Suprapubic skin (tissue), 4 donors: ENCODE measurements at places on chromosomes 6 and 20. TPM values are rescaled to one million over a fixed set of nuclear protein-coding genes. Genes with fewer than 3 reads are reported as not detected.

DNA sequence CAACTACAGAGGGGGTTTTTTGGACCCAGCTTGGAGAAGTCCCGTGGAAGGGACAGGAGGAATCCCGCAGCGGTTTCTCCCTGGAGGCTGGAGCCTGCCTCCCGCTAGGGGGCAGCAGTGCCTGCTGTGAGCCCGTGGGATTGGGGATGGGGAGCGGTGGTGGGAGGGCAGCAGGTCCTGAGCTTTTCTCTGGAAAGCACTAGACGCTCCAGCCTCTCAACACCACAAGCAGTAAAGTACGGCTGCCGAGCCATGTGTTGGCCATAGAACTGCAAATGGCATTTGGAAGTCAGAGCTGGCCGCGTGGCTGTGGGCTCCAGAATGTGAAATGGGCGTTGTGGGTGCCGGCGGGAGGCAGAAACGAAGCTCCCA lies 47.8 kb downstream of the GMPR start:
- no peak for DNase-seq

DNA sequence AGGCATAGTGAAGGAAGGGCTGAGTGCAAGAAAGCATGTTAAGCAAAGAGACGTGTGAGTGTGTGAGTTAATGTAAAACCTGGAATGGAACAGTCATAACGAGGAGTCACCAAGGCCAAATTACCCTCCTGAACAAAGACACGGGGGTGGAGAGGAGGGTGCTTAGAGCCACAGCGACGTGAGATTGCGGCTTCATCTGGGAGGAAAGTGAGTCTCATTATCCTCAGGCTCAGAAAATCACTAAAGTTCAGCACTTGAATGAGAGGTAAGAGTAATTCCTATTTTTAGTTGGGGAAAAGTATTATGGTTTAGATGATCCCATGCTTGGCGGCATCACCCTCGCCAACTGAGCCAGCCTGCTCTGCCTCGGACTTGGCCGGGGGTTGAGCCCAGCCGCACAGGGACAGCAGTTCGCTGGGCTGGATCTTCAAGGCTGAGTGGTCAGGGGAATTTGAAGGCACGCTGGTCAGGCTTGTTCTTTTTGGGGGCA lies 136.6 kb downstream of the DTNBP1 start:
- DNase-seq, result no peak

DNA sequence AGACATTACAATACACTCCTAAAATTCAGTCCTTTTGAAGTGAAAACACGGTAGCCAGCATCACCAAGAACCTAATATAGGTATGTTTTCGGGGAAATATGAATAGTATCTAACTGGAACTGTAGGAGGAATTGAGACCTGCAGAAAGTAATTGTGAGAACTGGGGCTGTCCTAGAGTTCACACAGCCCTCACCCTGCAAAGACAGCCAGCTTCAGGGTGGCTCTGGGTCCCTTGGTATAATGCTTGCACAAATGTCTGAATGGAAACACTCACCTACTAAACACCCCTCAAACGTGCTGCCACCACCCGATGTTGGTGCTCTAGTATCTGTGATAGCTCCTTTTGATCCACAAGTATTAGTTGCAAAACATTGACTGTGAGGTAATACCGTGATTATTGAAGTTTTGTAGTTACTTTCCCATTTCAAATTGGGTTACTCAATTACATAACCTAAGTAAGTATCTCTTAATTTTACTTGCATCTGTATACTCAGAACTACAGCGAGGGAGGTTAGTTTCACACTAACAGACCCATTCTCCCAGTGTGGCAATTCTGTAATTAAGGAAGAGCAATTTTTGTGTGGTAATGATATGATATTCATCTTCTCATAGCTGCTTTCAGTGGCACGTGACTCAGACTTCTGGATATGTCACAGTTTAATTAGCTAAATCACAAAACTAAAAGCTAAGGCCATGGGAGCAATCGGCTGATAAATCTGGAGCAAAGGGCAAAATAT lies 129.5 kb downstream of the INSM1 start:
- no peak for DNase-seq

Gene SYNE1
- 105 TPM for total RNA-seq

GRCh38 chr6:150713931-150714330 lies 114.2 kb downstream of the PLEKHG1 start:
- no peak for DNase-seq

DNA sequence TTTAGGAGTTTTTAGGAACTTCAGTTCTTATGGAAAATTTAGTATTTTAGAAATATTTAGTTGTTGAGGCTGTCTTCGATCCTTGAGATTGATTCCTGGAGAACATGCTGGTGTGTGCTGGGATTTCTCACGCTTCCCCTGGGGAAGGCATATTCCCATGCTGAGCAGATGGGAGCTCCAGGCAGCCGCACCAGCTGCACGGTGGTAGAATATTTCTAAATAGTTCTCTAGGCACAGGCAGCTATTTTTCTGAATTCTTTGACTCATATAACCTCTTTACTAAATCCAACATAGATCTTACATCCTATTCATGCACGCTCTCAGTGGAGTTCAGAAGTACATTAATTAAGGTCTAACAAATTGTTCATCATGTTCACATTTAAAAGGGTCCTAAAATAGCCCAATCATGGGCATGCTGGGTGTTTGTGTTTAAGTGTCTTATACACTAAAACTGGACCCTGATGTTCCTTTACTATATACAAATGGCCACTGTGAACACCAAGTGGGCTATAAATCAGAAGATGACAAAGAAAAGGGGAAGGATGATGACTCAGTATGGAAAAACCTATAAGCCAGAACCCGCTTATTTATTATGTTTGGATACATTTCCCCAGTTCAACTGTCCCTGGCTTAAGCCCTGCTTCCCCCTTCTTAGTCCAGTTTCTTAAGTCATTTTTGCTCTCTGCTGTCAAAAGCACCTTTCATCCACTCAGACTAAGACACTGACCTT lies 138.5 kb downstream of the UST start:
- DNase-seq, result no peak
